Renal cortical epithelial cell (primary cell): ENCODE measurements at places on chromosomes 13 and 19. TPM values are rescaled to one million over a fixed set of nuclear protein-coding genes. Genes with fewer than 3 reads are reported as not detected.

DNA sequence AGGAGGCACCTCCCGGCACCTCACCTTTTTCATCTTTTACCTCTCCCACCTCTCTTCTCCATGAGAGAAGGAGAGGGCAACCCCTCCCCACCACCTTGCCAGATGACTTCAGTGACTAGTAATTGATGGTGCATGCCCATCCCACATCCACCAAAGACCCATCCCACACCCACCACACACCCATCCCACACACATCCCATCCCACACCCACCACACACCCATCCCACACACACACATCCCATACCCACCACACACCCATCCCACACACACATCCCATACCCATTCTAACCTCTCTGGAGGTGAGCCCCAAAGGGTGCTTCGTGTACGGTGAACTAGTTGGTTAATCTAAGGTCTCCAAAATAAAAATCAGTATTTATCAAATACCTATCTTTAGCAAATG lies 44.7 kb downstream of the STK24 start:
- no peak for DNase-seq

- no peak for DNase-seq
Observed at GRCh38 chr13:83538636-83539035, 343.6 kb downstream of the SLITRK1 start.

DNA sequence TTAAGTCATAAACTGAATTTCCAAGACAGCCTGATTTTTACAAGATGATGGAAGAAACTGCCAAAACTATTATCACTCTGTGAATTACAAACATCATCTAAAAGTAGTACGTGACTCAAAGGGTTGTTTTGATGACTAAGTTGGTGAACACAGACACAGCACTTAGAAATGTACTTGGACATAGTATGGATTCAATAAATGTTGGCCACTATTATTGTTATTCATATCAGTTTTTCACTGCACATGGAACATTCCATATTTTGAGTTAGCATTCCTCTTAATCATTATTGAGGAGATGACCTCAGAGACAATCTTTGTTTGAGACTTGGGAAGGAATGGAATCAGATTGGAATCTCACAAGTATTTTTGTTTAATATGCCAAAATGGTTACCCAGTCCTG lies 172.9 kb downstream of the OXGR1 start:
- DNase-seq, result no peak

- DNase-seq, result no peak
Observed at GRCh38 chr13:73059460-73060250, 850 bp downstream of the KLF5 start.

DNA sequence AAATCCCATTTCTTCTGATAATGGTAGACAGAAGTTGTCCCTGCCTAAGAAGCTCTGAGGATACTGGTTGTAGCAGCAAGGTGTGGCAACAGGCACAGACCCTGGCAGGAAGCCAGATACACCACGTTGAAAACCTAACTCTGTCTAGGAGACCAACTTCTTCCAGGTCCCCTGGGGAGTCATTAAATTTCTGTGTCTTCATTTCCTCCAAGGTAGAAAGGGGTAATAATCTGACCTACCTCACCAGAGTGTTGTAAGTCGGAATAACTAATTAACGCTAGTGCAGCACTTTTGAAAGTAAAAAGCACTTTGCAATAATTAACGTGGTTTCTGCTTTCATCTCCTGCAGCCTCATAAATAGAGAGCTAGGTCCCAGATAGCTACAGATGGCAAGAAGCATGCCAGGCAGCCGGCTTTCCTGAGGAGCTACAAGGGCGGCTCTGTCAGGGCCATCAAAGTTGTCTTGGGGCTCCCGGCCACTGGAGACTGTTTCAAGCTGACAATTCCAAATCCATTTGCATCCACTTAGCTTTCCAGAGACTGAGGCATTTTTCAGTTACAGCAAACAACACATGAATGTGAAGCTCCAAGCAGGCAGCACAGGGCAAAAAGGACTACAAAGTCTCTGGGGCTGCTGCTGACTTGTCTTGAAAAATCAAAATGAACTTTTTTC lies 176.2 kb downstream of the FOXO1 start:
- DNase-seq, result peak; percentile 74

The SGCG gene
- total RNA-seq, result 0.10 TPM in 1 of 2 replicates, not detected in the other
